ENCODE measurements at places on chromosomes 4 and X.

DNA sequence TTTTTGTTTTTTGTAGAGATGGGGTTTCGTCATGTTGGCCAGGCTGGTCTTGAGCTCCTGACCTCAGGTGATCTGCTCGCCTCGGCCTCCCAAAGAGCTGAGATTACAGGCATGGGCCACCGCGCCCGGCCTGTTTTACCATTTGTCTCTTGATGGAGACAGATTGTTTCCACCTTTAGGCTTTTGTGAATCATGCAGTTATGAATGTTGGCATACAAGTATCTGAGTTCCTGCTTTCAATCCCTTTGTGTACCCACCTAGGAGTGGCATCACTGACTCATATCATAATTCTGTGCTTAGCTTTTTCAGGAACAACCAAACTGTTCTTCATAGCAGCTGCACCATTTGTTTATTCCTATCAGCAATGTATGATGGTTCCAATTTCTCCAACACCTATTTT is 20.2 kb upstream of the MGST2 start:
- no peak for DNase-seq

GRCh38 chrX:85037114-85037513 is 33.4 kb downstream of the APOOL start:
- no peak for DNase-seq

- DNase-seq = no peak
These were observed 31.6 kb downstream of the RAPGEF2 start for GRCh38 chr4:159134429-159134828.

- no peak for DNase-seq
These were observed 4.7 kb downstream of the MGARP start for GRCh38 chr4:139275281-139275735.

- no peak for DNase-seq
These were observed 127.2 kb upstream of the RPS6KA3 start for GRCh38 chrX:20393944-20394343.

DNA sequence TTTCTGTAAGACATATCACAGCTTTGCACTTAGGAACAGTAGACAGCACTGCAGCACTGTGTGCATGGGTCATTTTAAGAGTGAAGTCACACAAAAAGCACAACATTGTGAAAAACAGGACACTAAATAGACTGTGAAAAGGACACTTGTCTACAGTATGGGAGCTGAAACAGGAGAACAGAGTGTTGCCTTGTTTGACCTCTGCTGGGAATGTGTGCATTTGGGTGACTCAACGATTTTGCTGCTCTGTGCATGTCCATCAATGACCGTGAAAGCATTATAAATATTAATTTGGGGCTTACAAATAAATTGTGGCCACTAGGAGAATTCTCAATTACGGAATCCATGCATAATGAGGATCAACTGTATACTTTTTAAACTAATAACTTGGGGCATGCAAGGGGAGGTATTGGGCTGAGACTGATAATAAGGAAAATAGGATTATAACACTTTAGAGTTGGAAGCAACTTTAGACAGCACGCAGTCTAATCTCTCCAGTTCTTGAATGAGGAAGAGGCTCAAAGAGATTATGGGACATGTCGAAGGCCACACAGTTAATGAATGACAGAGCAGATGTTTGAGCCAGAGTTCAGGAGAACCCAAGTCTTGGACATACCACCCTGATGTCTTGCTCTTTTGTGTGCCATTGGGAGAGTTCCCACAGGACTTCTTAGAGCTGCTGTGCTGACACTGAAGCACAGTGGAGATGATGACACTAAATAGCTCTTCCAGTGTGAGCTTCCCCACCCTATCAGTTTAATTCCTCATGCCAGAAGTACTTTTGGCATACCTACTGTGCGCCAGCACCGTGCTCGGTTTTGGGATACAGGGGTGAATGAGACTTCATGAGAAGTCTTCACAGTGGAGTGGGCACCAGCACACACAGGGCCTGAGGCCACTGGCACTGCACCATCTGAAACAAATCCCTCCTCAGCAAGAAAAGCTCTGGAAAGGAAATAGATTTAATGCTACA is 79.3 kb downstream of the FRAS1 start:
- no peak for DNase-seq

GRCh38 chr4:24802648-24803047 is 7.3 kb downstream of the SOD3 start:
- no peak for DNase-seq

All from right kidney (tissue), 9 donors.